ENCODE measurements at places on chromosomes 2 and 18.

DNA sequence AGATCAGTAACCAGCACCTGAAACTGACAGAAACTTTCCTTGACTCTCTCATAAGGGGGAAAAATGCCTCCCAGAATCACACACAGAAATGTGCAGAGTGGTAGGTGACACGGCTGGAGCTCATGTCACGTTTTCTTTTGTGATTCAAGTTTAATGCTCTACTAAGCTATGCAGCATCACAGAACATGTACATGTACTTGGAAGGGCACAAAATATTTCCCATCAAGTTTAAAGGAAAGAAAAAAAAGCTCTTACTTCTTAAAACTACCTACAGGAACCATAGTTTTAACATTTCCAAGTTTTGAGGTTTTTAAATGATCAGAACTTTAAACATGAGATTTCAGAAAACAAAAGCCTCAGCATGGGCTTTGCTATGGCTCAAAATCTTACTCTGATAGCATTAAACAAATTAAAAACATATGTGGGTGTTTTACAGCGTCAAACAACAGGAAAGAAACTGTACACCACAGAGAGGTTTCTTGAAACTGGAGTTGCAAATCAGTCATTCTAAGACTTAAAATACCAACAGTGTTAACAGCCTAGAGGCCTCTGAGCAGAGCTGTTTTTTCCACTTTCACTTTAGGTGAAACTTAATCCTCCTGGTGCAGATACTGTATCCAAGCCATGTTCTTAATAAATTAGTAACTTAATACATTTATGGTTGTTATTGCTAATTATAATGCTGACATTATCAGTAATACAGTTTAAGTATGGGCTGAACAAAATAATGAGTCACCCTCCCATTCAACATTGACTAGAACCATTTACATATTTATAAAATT is 30.1 kb downstream of the MBP start:
- DNase-seq = no peak

DNA sequence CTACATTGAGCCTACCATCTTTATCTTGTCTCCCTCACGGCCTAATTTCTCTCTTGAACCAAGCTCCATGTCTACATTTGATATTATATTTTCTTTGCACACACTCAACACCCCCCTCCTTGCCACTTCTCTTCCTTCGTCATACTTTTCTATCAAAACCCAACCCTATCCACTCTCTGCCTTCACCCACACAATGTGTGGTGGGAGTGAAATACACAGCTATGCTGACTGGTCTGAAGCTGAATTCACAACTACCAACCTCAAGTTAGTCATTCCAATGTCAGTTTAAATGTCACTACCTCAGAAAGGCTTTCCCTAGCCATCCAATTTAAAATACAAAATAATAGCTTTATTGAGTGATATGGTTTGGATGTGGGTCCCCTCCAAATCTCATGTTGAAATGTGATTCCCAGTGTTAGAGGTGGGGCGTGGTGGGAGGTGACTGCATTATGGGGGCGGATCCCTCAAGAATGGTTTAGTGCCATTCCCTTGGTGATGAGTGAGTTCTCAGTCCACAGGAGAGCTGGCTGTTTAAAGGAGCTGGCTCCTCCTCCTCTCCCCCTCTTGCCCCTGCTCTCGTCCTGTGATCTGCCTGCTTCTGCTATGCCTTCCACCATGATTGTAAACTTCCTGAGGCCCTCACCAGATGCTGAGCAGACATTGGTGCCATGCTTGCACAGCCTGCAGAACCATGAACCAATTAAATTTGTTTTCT is 112.1 kb downstream of the DTNB start:
- peak; percentile 27 for DNase-seq

DNA sequence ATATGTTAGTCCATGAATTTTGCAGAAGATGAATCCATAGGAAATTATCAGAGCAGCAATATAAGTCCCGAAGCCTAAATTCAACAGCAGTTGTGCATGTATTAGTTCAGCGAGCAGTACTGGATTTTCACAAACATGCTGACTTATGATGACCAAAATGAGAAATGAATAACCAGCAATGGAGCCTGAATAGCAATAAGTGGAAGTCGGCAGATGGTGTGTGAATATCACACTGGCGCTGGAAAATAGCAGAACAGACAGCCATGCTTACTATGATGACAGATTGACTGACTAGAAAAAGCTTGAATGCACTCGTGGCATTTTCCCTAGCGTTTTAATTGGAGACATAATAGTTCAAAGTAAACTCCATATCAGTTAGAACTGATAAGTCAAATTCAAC is 1114.5 kb downstream of the DSC3 start:
- no peak for DNase-seq

- DNase-seq = no peak
Observed at GRCh38 chr18:58887613-58887963, 22.9 kb downstream of the ZNF532 start.

GRCh38 chr2:123163398-123163797 is 861.7 kb upstream of the CNTNAP5 start:
- DNase-seq = no peak

DNA sequence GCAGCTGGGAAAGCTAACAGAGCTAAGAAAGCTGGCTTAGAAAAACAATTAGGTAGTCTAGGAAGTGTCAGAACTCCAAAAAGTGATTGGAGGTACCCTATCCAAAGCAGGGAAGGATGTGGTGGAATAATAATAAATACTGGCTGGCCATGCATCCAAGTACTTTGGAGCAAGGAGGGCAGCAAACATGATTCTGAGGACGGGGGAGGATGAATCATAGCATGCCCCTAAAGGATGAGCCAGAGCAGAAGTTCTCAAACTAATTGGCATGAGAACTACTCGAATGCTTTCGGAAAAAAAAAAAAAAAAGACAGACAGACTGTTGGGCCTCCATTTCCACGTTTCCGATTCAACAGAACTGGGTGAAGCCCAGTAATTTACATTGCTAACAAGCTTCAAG is 2.4 kb downstream of the CWC22 start:
- DNase-seq = no peak

DNA sequence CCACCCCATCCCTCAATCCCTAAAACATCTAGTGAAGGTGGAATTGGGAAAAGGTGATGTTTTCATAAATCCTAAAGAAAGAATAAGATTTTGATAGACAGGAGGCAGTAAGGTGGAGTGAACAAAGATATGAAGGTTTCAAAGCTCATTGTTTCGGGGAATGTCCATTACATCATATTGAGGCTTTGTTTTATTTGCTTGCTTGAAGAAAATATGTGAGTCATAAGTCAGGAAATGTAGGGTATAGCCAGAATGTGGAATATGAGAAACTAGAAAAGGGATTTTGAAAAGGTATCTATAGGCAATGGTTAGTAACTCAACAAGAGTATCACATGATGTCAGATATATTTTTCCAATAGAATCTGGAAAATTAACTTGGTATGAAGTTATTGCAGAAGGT is 1178.5 kb upstream of the ACVR2A start:
- DNase-seq = no peak

- no peak for DNase-seq
Observed at GRCh38 chr2:26179446-26179913, 6.6 kb downstream of the GAREM2 start.

DNA sequence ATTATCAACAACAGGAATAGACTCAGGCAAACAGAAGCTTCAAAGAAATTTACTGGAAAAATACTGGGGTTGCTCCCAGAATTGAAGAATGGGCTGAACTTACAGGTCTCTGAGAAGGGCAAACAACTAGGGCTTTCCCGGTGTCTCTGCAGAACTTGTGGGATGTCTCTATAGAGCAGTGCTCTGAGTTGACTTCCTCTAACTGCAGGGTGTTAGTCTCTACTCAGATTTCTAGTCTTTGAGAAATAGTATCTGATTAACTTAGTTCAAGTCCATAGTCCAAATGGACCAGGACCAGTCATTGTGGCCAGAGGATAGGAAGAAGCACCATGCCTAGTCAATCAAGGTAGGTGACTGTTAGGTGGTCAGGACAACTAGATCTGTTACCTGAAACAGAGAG is 45.8 kb downstream of the LIMS1 start:
- no peak for DNase-seq

DNA sequence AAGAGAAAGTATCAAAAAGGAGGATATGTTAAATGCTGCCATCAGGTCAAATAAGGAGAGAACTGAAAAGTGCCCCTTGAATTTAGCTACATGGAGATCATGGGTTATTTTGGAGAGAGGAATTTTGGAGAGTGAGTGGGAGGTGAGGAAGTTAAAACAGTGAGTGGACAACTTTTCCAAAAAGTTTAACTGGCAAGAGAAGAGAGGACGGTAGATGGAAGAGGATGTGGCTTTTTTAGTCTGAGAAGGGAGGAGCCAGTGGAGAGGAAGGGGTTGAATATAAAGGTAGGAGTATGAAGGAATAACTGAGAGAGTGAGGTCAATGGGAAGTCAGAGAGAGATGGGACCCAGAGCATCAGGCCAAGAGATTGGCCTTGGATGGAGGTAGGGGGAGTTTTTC is 62.5 kb upstream of the NFE2L2 start:
- DNase-seq = no peak

- DNase-seq = peak; percentile 4
Observed at GRCh38 chr18:48230467-48231113, 178.6 kb downstream of the ZBTB7C start.

- DNase-seq = no peak
Observed at GRCh38 chr2:127619877-127620705, 25.9 kb upstream of the GPR17 start.

GRCh38 chr2:10865841-10866240 is 45.9 kb upstream of the KCNF1 start:
- DNase-seq = no peak

GRCh38 chr2:114688241-114688640 is 245.8 kb downstream of the DPP10 start:
- DNase-seq = no peak

GRCh38 chr2:239162976-239163687 is 237.7 kb downstream of the HDAC4 start:
- DNase-seq = no peak

- no peak for DNase-seq
Observed at GRCh38 chr2:61660511-61661388, 122.6 kb upstream of the XPO1 start.

GRCh38 chr2:68974946-68975665 is 670 bp downstream of the GKN1 start:
- no peak for DNase-seq

GRCh38 chr2:60505240-60505879 is 48.1 kb downstream of the BCL11A start:
- DNase-seq = no peak

GRCh38 chr18:41391616-41392595 is 563.1 kb upstream of the PIK3C3 start:
- no peak for DNase-seq

DNA sequence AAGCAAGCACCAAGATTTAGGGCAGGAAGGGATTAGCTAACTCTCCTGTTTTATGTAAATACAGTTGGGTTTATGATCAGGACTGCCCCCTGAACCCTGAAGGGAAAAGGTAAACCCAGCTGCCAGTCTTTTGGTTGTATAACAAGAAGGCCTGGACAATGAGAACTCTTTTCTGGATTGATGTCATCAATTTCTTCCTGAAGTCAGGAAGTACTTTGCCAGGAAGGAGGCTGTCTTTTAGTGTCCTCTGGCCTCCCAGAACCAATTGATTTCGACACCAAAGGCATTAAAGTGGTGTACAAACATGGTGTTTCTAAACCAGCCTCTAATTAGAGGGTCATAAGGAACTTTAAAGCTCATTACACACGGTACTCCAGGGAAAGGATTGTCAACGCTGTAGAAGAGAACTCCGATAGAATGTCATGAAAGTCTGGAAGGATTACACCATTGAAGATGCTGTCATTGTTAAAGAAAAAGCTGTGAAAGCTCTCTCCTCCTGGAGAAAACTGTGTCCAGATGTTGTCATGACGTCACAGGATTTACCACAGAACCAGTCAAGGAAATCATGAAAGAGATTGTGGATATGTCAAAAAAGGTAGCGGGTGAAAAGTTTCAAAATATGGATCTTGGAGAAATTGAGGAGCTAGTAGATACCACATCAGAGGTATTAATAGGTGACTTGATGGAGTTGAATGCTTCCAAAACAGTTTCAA is 78.8 kb downstream of the ANKRD12 start:
- DNase-seq = no peak

GRCh38 chr2:183892315-183892941 is 705.9 kb upstream of the ZNF804A start:
- DNase-seq = no peak

DNA sequence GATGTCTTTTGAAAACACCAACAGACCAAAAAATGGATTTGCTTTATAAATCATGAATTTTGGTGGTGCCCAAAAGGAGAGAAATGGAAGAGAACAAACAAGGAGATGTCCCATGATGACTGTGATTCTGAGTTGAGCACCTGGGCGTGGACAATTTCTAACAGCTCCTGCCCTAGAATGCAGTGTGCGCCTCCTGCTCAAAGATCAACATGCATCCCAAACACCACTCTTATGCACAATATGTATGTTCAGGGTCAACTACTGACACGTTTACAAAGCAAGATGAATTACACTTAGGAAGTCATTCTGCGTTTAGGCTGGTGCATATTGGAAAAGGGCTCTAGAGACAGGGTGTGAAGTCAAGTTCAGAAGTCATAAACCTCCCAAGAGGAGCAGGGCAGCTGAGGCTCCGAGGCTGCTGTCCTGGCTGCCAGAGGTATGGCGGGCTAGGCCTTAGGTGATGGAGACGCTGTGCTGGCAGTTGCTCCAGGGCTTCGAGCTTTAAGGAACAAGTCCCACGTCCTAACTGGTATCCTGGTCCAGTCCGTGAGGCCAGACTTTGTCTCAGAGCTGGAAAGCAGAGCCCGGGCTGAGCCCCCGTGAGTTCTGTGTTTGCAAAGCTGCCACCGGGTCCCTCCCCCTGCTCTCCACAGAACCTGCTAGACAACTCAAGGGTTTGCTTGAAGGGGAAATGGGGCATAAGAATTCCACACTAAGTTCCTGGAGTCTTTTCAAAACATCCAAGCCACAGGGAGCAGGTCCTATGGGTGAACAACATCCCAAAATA is 74.0 kb downstream of the ZNF516 start:
- no peak for DNase-seq

DNA sequence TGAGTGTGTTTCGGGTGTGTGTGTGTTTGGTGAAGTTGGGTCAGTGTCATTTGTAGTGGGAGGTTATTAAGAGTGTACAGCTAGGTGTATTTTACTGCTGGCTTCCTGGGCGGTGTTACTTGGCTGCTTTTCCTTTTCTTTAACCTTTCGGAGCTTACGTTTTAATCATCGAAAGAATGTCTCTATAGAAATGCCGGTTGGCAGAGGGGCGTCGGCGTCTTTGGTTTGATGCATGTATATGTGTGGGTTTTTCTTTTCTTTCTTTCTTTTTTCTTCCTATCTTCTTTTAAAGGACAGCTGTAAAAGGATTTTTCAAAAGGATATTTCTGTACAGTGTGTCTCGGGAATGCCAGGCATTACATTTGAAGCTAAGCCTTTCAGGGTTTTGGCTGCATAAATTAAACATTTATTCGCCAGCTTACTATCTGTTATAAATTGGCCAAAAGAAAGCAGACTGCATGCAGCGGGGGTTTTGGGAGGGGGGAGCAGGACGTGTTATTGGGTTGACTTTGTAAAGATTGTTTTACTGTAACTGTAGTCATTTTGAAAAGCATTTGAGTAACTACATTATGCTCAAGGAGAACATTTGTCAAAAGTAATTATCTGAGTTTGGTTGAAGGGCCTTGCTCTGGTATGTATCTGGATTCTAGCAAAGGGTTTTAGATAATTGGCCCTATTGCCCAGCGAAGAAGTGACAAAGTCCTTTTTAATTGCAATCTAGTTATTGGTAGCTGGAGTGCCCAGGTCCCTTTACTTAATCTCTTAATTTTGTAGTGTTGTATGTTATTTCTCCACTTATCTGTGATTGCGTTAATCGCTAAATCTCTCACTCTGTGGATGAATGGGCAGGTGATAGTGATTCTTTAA is 1.6 kb downstream of the ASXL3 start:
- DNase-seq = no peak

Data from stimulated activated CD4-positive, alpha-beta T cell treated with anti-CD3 and anti-CD28 coated beads, Interleukin-15, amount 100 ng/mL, for 48 hours (primary cell).